ENCODE measurements at places on chromosomes 13 and 19. TPM values are rescaled to one million over a fixed set of nuclear protein-coding genes. Genes with fewer than 3 reads are reported as not detected.

Gene BRSK1
- total RNA-seq = 6.3 TPM

Gene ZNF566
- total RNA-seq = 4.0 TPM

Gene SHISA2
- 0.30 TPM for total RNA-seq

Gene CLASRP
- total RNA-seq = 87.5 TPM

Gene KLK3
- not detected for total RNA-seq

Gene KLK13
- total RNA-seq = not detected

Gene HS6ST3
- not detected for total RNA-seq

Gene OR7D2
- total RNA-seq = 0.11 TPM

Gene PLIN5
- 0.17 TPM for total RNA-seq

Gene IL12RB1
- total RNA-seq = 54.5 TPM

Gene LIG4
- total RNA-seq = 5.1 TPM

Gene RXFP2
- not detected for total RNA-seq

Gene FXYD5
- 214 TPM for total RNA-seq

Gene KLC3
- total RNA-seq = not detected

Gene NKPD1
- 0.06 TPM for total RNA-seq

Gene CERS1
- not detected for total RNA-seq

Gene EBI3
- 18.3 TPM for total RNA-seq

Gene THSD1
- 0.54 TPM for total RNA-seq

Gene ELAVL3
- total RNA-seq = not detected

Gene PRKCG
- total RNA-seq = not detected

Gene SOX21
- total RNA-seq = not detected

Gene SOX1
- total RNA-seq = not detected

Gene NLRP5
- total RNA-seq = not detected

Gene SULT2A1
- not detected for total RNA-seq

Gene USHBP1
- 0.26 TPM for total RNA-seq

Gene C5AR1
- total RNA-seq = 2.4 TPM

Gene OLFM4
- not detected for total RNA-seq

Gene ZNF681
- total RNA-seq = 3.1 TPM

Gene ZIM2
- not detected for total RNA-seq

Gene GAPDHS
- not detected for total RNA-seq

Gene SMIM44
- not detected for total RNA-seq

Gene ERICH6B
- not detected for total RNA-seq

Gene SYNE4
- 3.9 TPM for total RNA-seq

Gene POLD1
- total RNA-seq = 202 TPM

Gene ZNF100
- 19.1 TPM for total RNA-seq

Gene MUC16
- 0.21 TPM for total RNA-seq

Gene ZNF560
- 0.35 TPM for total RNA-seq

Gene SIGLECL1
- 0.30 TPM for total RNA-seq

Gene SMIM17
- not detected for total RNA-seq

Gene SLC25A41
- total RNA-seq = not detected

Gene METTL21C
- total RNA-seq = not detected

Gene ZNF805
- 16.7 TPM for total RNA-seq

Gene NDFIP2
- total RNA-seq = 80.6 TPM

Gene SIGLEC9
- total RNA-seq = 0.15 TPM

Gene SWSAP1
- total RNA-seq = 2.4 TPM

Gene IL11
- total RNA-seq = 0.15 TPM

Gene TEX29
- total RNA-seq = 2.2 TPM

Gene LILRB3
- 1.8 TPM for total RNA-seq

Gene CBLC
- not detected for total RNA-seq

Gene PDX1
- total RNA-seq = not detected

Gene MBD3L2
- not detected for total RNA-seq

Measured in activated T-helper 17 cell treated with anti-CD3 and anti-CD28 coated beads, Interleukin-2, amount 50 U/mL, for 72 hours (primary cell).